Stimulated activated CD4-positive, alpha-beta T cell treated with anti-CD3 and anti-CD28 coated beads, TNF-alpha, amount 100 ng/mL, for 48 hours (primary cell): ENCODE measurements at places on chromosomes 4 and X.

- no peak for DNase-seq
These were observed 105.5 kb downstream of the TMEM164 start for GRCh38 chrX:110108381-110108821.

DNA sequence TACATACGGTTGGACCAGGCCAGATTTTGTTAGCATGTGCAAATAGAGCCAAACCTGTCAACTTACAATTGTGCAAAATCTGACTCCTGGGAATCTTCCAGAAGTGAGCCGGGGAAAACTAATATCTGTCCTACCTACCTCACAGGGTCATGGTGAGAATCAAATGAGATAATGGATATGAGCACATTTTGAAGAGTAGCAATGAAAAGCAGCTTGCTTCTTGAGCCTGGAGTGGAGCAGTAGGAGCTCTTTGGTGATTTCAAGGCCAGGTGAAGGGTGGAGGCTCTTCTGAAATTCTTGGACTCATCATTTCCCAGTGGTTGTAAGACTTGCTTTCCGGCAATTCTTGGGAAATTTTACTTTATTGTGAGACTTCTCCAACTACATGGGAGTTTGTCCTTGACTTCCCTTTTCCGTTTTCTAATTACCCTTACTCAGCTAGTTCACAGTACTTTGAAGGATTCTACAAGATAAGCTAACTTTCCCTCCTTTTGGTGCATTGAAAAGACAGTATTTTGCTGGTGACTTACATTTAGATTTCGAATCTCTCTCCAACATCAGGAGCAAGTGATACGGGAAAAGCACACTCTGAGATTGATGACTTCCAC is 12.2 kb downstream of the PLAC1 start:
- DNase-seq, result no peak

DNA sequence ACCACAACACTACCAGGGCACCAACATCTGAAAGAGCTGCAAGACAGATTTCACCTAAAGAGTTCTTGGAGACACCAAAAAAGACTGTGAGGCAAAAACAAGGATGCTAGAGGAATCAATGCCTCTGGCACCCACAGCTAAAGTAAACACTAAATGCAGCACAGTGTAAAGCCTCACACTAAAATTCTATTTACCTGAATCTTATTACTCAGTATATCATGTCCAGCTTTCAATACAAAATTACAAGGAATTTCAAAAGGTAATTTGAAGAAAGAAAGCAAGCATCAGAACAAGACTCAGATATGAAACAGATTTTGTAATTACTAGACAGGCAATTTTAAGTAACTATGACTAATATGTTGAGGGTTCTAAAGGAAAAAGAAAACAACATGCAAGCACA is 19.6 kb downstream of the RAB28 start:
- DNase-seq, result no peak

DNA sequence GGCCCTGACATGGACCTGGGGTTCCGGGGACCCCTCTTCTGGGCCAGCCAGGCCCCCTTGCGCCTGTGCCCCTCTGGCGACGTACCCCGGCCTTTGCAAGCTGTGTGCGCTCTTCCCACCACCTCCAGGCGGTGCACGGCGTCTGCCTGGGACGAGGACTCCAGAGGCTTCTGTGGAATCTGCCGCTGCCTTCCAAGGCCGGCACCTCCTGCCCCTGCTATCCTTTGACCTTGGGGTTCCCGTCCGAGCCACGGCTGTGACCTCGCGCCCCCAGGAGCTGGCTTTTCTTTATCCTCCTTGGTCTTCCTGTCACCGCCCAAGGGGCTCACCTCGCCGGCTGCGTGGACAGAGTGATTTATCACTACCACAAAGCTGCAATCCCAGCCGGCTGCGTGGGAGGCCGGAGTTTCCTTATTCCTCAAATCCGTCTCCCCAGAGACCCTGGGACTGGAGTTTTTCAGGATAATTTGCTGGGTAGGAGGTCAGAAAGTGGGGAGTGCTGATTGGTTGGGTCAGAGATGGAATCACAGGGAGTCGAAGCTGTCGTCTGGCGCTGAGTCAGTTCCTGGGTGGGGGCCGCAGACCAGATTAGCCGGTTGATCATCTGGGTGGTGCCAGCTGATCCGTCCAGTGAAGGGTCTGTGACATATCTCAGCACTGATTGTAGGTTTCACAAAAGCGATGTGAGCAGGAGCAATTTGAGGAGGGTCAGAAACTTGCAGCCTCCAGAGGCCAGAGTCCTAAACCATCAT is 19.8 kb upstream of the PLCXD1 start:
- DNase-seq, result no peak
